Effector CD8-positive, alpha-beta T cell (primary cell): ENCODE measurements at places on chromosomes 11 and 22.

DNA sequence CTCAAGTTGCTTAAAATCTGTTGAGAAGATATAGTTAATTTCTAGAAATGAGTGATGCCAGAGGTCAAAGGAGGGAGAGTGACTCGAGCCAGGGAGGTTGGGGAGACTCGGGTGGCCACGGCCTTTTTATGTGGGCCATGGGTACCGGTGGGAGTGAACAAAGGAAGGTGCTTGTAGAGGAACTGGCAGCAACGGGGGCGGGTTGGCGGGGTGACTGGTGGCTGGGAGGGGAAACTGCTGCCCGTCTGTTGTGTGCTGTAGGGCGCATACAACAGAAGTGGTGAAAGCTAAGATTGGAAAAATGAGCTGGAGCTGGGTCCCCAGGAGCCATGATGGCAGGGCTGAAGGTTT lies 5.4 kb downstream of the DAGLA start:
- DNase-seq = no peak

GRCh38 chr11:113572136-113572735 lies 97.0 kb upstream of the DRD2 start:
- DNase-seq = no peak

DNA sequence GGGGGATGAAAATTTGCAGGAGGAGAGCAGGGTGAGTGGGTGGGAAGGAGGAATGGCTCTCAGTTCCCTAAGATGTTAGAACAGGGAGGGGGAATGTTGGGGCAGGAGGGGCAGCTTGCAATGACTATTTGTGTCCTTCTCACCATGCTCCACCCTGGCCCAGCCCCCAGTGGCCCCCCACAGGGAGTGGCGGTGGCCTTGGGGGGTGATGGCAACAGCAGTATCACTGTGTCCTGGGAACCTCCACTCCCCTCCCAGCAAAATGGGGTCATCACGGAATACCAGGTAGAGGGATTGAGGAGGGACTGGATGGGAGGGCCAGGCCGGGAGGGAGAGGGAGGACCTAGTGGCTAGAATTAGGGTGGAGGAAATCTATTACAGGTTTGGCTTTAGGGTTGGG lies 10.2 kb downstream of the ROBO3 start:
- DNase-seq = no peak

GRCh38 chr22:35530700-35531099 lies 9.9 kb upstream of the RASD2 start:
- no peak for DNase-seq

- DNase-seq = no peak
Observed at GRCh38 chr11:78370406-78371172, 47.0 kb downstream of the GAB2 start.

GRCh38 chr11:116275635-116276034 lies 497.2 kb downstream of the BUD13 start:
- DNase-seq = no peak

DNA sequence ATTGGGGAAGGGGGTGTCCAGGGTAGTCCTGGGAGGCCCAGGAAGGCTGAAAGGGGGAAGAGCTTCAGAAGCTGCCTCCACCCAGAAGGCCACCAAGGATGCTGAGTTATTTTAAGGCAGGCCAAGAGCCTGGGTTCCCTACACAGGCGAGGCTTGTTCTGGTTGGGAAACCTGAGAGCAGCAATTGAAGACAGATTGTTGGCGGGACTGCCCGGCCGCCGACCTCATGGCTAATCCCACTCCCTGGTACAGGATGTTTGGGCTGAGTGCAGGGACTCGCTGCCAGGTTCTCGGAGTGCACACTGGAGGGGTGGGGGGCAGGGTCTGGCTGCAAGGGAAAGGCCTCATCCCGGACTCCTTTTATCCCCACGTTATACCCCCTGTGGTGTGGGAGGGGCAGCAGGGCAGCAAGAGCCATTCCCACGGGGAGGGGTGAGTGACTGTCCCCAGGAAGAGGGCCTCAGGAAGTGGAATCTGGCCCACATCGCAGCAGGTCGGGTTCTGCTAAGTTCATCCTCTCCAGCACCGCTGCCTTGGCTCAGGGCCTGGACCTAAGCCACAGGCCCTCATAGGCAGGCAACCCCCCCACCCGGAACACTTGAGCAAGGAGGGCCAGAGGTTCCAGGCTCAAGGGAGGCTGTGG lies 43.6 kb upstream of the PRR5 start:
- DNase-seq = no peak

- no peak for DNase-seq
Observed at GRCh38 chr22:42754658-42755057, 34.0 kb upstream of the A4GALT start.

DNA sequence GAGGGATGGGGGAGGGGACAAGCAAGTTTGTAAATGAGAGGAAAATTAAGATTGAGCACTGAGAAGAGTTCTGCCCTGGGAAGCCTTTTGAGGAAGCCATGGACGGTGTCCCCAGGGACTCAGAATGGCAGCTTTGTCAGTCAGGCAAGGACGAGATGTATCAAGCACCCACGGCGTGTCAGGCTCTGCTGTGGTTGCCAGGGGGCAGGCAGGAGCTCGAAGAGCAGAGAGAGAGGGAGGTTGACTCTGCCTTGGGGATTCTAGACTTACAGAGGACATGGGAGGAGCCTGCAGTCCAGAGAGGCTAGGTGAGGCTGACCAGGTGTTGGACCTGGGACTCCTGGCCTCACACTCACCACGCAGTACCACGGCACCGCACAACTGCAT lies 29.1 kb upstream of the SYT7 start:
- DNase-seq = no peak
